NCI-H1417 (cell line): ENCODE measurements at places on chromosomes 13 and 19.
A peak's percentile ranks its signal among the peaks of the same experiment; 100 is the strongest.

DNA sequence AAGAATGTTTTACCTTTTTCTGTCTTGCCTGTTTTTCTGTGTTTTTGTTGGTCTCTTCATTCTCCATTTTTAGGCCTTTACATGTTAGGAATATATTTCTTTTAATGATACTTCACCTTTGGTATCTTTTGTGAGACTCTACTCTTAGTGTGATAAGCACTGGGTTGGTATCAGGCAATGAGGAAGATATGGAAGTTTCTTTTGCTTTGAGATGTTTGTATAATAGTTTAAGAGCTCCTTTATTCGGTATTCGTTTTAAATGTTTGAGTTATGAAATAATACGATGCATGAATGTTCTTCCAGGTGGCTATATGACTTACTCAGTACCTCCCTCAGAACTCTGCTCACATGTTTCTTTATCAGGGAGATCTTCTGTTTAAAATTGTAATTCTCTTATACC lies 144.8 kb downstream of the PDS5B start:
- DNase-seq = no peak

DNA sequence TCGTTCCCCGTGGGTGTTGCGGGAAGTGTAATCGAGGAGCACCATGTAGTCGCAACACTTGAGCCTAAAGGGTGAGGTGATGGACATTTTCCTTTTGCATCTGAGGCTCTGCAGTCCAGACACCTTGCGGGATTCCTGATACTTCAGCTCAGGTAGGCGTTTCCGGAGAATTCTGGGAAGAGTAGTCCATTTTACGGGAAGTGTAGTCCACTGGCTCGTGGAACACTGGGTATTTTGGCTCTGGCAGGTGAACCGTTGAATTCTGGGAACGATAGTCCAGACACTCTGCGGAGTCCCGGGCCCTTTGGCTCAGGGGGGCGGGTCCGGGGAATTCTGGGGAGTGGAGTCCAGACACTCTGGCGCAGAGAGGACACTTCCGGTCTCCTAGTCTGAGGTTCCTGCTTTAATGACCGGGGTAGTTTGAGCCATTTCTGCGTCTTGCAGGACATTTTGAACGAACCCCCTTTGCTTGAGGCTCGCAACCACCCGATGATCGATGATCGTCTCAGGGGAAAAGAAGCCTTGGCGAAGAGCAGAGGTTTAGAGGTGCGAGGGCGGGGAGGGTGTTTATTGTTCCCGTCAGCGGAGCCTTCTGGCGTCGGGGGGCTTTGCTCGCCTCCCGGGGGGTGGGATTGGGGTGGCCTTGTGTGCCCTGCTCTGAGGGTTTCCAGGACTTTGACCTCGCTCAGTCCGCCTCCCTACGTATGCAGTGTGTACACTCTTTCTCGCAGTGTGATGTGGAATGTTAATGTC lies at the start of gene ZNF223:
ZNF223 (plus strand) TSS at position 387 of the 753 bp plus-strand sequence. CDS start 3,141 bp downstream, outside the sequence.
- peak; percentile 99 for DNase-seq

DNA sequence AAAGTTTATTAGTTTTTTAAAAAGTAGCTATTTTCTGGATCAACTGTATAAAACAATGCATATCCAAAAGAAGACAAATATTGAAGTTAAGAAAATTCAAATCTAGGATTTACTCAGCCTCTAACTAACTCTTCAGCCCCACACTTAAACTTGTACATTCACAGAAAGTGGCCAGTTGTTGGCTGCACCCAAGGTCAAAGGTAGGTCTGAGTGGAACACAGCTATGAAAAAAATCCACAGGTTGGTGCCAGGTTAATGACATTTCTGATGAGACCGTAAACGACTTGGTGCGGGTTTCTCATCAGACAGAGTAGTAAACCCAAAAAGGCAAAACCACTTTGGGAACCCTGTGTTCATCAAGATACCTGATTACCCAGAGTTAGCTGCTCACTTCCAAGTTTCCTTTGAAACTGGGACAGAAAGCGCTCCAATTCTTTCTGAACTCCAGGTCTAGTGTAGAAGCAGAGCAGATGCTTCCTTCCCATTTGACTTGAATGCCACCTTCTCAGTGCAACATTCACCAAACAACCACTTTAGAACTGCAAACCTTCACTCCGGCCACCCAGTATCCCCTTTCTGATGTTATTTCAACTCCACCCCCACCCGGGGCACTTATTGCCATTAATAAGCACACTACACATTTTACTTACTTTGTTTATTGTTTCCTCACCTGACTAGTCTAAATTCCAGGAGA lies 208.3 kb upstream of the STARD13 start:
- no peak for DNase-seq

GRCh38 chr19:33484226-33484774 lies 37.3 kb downstream of the PEPD start:
- no peak for DNase-seq

DNA sequence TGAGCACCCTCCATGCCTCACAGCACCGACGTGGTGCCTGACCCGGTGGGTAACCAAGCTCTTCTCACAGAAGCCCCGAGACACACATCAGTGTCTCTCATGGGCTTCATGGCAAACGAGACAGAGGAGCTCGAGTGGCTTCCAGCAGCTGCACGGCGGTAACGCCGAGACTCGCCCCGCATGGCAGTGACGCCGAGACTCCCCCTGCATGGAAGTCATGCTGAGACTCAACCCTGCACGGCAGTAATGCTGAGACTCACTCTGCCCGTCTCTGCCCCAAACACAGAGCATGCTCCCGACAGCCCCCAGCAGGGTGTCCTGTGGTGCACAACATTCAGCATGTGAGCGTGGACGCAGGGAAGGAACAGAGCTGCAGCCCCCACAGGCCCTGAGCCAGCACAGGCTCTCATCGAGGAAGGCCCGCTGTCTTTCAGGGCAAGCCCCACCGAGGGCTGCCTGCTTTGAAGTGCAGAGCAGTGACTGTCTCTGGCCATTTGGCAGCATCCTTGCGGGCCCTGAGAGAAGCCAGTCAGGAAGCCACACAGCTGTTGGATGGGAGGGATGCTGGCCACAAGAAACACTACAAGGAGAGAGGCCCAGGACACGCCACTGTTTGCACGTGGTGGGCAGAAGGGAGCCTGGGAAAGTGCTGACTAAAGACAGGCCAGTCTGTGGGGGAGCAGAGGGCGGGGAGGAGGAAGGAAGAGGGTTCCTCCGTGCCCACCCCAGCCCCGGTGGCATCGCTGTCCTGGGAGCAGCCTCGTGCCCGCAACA lies 9.5 kb downstream of the GAS6 start:
- DNase-seq = peak; percentile 74
